Activated T-helper 2 cell treated with anti-CD3 and anti-CD28 coated beads, Interferon-gamma antibody, Interleukin-2, Interleukin-4, amounts not matched to agents 10 μg/mL and 5 μg/mL and 100 μg/mL, durations not matched to agents 14 hours and 24 hours and 36 hours (primary cell): ENCODE measurements at places on chromosomes 6 and 20. TPM values are rescaled to one million over a fixed set of nuclear protein-coding genes. Genes with fewer than 3 reads are reported as not detected.

CCM2L gene
- not detected in 2 replicates for total RNA-seq

PPIL6 gene
- 0.32 TPM in 1 of 2 replicates, not detected in the other for total RNA-seq

COL10A1 gene
- total RNA-seq = not detected in 2 replicates

DNA sequence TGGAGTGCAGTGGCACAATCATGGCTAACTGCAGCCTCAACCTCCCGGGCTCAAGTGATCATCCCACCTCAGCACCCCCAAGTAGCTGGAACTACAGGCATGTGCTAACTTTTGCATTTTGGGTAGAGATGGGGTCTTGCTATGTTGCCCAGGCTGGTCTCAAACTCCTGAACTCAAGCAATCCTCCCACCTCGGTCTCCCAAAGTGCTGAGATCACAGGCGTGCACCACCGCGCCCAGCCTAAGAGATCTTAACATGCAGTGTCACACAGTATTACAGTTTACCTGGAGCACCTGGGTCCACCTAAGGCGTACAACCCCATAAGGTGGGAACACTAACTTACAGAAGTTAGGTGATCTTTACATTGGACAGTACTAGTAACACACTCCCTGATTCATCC, 29.5 kb downstream of the TMEM242 start:
- H3K36me3 ChIP-seq = peaks cover 3% of the 10 kb centered on the region
- no peak overlapping the region for H3K4me3 ChIP-seq
- peaks cover 2% of the 10 kb centered on the region for H3K4me1 ChIP-seq
- no peak overlapping the region for H3K27ac ChIP-seq
- no peaks in the 10 kb centered on the region for H3K27me3 ChIP-seq

DNA sequence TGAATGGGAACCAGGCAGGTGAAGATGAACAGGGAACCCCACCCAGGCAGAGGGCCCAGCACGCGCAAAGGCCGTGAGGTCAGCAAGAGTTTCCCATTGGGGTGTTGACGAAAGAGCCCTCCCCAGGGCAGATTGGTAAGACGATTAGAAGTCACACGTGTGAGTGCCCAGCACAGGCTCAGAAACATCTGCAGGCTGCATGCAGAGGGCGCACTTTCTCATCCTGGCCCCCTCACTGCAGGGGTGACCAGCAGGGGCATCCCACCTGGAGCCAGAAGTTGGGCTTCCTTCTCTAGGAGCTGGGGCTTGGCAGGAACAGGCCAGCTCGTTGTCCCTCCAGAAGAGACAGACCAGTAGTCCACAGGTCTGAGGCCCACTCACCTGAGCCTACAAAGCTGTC, 38.4 kb downstream of the VSTM2L start:
- no peaks in the 10 kb centered on the region for H3K36me3 ChIP-seq
- H3K4me1 ChIP-seq = no peaks in the 10 kb centered on the region
- H3K27ac ChIP-seq = no peak overlapping the region
- no peaks in the 10 kb centered on the region for H3K27me3 ChIP-seq
- DNase-seq = no peak
- H3K4me3 ChIP-seq = no peak overlapping the region

DNA sequence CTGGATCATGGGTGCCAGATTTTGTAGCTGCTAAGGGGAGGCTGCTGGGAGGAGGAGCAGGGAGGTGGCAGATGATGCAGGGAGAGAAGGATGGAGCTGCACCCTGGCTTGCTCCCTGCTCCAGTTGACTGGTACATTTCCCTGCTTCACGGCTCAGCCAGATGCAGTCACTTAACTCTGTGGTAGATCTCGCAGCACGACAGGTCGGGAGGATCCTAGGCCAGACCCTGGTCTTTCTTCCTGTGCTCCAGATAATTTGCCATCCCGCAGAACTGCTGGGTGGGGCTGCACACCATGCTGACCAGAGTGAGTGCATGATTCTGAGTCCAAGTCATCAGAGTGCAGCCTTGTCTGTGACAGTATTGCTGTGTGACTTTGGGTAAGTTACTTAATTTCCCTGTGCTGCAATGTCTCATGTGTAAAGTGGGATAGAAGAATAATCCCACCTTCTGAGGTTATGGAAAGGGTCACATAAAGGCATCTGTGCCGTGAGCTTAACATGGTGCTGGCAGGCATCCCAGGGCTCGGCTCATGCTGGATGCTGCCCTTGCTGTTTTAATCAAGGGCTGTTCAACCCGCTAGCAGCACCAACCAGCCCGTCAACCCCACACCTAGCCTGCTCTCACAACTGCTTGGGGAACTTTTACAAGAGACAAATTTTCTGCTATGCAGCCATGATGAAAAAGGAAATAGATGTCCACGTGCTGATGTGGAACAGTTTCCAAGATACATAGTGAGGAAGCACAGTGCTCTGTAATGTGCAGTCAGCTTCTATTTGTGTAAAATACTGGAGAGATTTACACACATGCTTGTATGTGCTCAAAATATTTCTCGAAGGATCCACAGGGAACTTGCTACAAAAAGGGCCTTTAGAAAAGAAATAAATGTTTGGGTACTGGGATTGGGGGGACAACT, 257.9 kb downstream of the CDH26 start:
- H3K4me3 ChIP-seq = no peak overlapping the region
- no peaks in the 10 kb centered on the region for H3K4me1 ChIP-seq
- no peaks in the 10 kb centered on the region for H3K36me3 ChIP-seq
- no peak for DNase-seq

DNA sequence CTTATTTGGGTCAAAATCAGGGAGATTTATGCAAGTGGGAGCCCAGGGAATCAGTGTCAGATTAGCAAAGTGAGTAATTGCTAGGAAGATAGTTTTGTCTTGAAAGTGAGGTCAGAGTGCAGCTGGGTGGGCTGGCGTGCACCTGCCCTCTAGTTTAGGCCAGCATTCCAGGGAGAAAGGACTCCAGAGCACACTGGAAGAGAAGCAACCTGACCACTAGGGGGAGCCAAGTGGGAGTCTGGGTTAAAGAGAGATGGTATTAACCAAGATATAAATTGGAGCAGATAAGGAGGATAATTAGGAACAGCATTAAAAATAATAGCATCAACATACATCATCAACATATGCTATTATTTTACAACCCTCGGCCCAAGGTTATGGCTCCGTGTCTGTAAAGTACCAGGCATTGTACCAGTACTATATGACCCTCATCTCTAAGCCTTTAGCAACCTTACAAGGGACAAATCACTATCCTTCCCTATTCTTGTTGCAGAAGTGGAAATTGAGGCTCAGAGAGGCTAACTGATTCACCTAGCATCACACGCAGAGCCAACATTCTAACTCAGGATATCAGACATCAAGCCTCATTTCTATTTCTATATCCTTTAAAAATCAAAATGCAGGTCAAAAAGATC, 57.8 kb downstream of the SLC2A10 start:
- peaks cover 2% of the 10 kb centered on the region for H3K27me3 ChIP-seq
- no peak for DNase-seq
- no peaks in the 10 kb centered on the region for H3K36me3 ChIP-seq
- no peak overlapping the region for H3K4me3 ChIP-seq
- H3K4me1 ChIP-seq = no peaks in the 10 kb centered on the region

- H3K4me3 ChIP-seq = no peak overlapping the region
- peaks cover 31% of the 10 kb centered on the region for H3K36me3 ChIP-seq
- no peak overlapping the region for H3K27ac ChIP-seq
- no peaks in the 10 kb centered on the region for H3K27me3 ChIP-seq
Observed at GRCh38 chr20:4873396-4873795, 127.9 kb downstream of the SLC23A2 start.

- H3K27me3 ChIP-seq = peaks cover 2% of the 10 kb centered on the region
- peaks cover 4% of the 10 kb centered on the region for H3K4me1 ChIP-seq
- no peak for DNase-seq
- no peak overlapping the region for H3K27ac ChIP-seq
Observed at GRCh38 chr6:15089569-15090144, 156.2 kb upstream of the JARID2 start.

DNA sequence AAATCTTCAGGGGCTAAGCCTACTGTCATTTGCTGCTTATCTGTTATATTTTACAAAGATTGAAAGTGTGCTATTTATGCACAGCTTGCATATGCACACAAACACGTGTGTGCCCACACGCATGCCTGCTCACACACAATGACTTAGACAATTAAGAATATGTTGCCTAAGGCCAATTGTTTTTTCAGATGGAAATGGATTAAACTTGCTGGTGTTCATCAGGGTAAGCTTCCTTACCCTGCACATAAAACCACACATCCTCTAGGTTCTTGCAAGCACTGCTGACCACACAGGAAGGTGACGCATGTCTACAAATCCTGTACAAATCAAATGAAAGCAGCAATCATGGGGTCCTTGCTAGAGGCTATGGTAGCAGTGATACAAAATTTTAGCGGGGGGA, 58.4 kb downstream of the GJA10 start:
- H3K27ac ChIP-seq = peak overlapping the region; percentile 76
- H3K4me1 ChIP-seq = peaks cover 67% of the 10 kb centered on the region
- H3K4me3 ChIP-seq = peak overlapping the region; percentile 49
- peak; percentile 53 for DNase-seq
- peaks cover 78% of the 10 kb centered on the region for H3K36me3 ChIP-seq
